ENCODE measurements at places on chromosomes 1 and 21. TPM values are rescaled to one million over a fixed set of nuclear protein-coding genes. Genes with fewer than 3 reads are reported as not detected.

The CYP4A22 gene
- total RNA-seq: not detected

The NCF2 gene
- 5.5 TPM for total RNA-seq

The CLCA4 gene
- total RNA-seq: not detected

The RPTN gene
- total RNA-seq: not detected

The RAB42 gene
- 8.7 TPM for total RNA-seq

The OR2AK2 gene
- total RNA-seq: not detected

The KRTAP24-1 gene
- total RNA-seq: not detected

The A3GALT2 gene
- total RNA-seq: not detected

The CRYAA gene
- not detected for total RNA-seq

The DCST2 gene
- total RNA-seq: 0.49 TPM

The F5 gene
- 0.31 TPM for total RNA-seq

The KIF2C gene
- total RNA-seq: 9.2 TPM

Data from muscle of leg (tissue), 16 donors.